Heart left ventricle (tissue), 16 donors: ENCODE measurements at places on chromosomes 6 and 20. TPM values are rescaled to one million over a fixed set of nuclear protein-coding genes. Genes with fewer than 3 reads are reported as not detected.

Gene SUMO4
- total RNA-seq: not detected

DNA sequence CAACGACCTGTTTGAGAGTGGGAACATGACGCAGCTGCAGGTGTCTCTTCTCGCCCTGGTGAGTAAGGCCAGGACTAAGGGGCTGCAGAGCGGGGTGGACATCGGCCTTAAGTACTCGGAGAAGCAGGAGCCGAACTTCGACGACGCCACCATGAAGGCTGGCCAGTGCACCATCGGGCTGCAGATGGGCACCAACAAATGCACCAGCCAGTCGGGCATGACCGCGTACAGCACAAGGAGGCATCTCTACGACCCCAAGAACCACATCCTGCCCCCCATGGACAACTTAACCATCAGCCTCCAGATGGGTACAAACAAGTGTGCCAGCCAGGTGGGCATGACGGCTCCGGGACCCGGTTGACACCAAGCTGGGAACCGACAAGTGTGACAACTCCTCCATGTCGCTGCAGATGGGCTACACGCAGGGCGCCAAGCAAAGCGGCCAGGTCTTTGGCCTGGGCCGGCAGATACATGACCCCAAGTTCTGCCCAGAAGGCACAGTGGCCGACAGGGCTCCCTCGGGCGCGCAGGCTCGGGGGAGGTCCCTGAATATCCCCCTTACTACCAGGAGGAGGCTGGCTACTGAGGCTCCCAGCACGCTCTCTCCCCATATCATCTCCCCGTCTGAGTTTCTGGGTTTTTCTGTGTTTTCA is 15.9 kb upstream of the AMD1 start:
- H3K27ac ChIP-seq: no peak overlapping the region
- H3K4me3 ChIP-seq: peak overlapping the region; percentile 40
- H3K4me1 ChIP-seq: no peaks in the 10 kb centered on the region
- no peaks in the 10 kb centered on the region for H3K36me3 ChIP-seq
- no peaks in the 10 kb centered on the region for H3K27me3 ChIP-seq

GRCh38 chr20:38889792-38890496 is 36.3 kb upstream of the FAM83D start:
- H3K36me3 ChIP-seq: no peaks in the 10 kb centered on the region
- H3K4me1 ChIP-seq: peaks cover 12% of the 10 kb centered on the region
- no peak for DNase-seq
- no peak overlapping the region for H3K4me3 ChIP-seq
- no peaks in the 10 kb centered on the region for H3K27me3 ChIP-seq

DNA sequence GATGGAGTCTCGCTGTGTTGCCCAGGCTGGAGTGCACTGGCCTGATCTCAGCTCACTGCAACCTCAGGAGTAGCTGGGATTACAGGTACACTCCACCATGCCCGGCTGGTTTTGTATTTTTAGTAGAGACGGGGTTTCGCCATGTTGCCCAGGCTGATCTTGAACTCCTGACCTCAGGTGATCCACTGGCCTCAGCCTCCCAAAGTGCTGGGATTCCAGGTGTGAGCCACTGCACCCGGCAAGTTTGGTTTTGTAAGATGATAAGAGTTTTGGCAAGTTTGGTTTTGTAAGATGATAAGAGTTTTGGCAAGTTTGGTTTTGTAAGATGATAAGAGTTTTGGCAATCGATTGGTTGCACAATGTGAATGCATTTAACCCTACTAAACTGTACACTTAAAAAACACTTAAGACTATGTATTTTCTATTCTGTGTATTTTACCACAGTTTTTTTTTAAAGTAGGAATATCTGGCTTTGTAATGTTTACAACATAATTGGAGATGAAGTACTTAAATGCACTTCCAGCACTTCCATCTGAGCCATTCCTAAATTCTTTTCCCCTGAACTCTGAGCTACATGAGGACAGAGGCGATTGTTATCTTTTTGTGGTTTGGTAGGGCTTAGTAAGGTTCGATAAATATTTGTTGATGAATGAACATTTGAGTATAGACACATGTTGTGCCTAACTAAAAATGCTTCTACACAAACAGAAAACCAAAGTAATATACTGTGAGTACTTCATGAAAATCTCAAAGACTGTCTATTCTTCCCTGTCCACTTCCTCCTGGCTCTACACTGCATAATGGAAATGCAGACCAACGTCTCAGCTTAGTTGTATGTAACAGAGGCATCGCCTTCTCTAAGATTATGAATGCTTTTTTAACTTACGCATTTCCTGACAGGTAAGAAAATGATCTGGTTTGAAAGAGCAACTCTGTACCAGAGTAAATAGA is 18.8 kb downstream of the SAMHD1 start:
- peaks cover 5% of the 10 kb centered on the region for H3K4me1 ChIP-seq
- DNase-seq: no peak
- no peak overlapping the region for H3K27ac ChIP-seq
- no peak overlapping the region for H3K4me3 ChIP-seq

- peaks cover under 1% of the 10 kb centered on the region for H3K27me3 ChIP-seq
- H3K27ac ChIP-seq: no peak overlapping the region
- H3K36me3 ChIP-seq: no peaks in the 10 kb centered on the region
- no peak overlapping the region for H3K4me3 ChIP-seq
These were observed 31.7 kb downstream of the IRF4 start for GRCh38 chr6:423055-423798.
